ENCODE measurements at places on chromosomes 4 and X.
A peak's percentile ranks its signal among the peaks of the same experiment; 100 is the strongest.

DNA sequence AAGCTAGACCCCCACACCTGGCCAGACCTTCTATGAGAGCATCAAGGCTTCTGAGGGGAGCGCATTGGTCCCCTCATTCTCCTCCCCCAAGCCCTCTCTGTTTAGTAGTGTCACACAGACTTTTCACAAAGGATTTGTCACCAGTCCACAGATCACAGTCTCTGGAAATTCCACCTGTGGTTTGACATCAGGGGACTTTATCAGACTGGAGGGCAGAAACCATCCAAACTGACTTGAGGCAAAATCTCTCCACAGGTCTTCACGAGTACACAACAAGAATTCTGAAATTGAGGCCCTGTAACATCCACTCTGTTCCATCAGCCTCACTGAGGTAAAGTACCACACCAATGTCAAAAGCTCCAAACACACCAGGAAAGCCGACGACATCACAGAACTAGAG is 112.5 kb downstream of the SH3KBP1 start:
- DNase-seq = no peak

GRCh38 chr4:99651811-99652485 is 5.7 kb downstream of the C4orf54 start:
- no peak for DNase-seq

DNA sequence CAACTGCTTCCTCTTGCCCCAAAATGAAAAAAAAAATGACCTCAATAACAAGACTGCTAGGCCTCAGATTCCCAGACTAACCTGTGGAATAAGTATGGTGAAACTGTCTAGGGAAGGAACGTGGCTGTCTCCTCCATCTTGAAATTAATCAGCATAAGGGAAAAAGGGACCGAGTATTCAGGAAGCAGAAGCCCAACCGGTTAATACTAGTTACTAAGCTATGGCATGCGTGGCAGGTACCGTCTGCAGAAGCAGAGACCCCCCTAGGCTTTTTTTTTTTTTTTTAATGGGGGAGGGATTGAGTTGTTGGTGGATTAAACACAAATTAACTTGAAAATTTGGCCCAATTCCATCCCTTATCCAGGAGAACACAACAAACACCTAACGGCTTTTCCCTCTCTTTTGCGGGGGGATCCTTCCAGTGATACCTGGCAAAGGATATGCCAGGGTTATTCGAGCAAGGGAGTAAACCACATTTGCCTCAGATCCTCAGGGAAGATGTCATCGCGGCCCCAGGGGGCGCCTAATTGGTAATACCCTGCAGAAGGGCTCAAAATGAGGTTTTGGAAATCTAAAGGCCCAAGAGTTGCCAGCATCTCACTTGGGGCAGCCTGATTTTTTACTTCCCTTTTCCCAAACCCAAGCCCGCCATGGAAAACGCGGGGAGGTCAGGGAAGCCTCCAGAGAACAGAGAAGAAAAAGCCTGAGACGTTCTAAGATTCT is 893 bp downstream of the RLIM start:
- DNase-seq = peak; percentile 19

- DNase-seq = no peak
Observed at GRCh38 chrX:110964786-110965185, 131.2 kb upstream of the PAK3 start.

DNA sequence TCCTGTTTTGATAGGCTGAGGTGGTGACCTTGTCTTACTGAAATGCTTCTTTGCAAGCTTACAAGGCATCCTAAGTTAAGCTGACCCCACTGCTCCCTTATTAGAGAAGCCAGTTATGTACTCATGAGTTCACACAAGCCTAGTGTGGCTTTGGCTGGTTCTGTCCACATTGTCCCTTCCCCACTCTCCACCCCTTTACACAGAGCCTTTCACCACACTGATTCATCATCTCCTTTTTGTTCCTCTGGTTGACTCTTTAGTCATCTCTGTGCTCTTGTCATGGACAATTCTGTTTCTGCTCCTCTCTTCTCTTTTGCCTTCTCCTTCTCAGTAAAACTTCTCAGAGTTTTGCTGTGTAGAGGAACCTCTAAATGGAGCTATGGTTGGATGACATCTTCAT is 4.9 kb downstream of the CHRNA9 start:
- DNase-seq = peak; percentile 16

DNA sequence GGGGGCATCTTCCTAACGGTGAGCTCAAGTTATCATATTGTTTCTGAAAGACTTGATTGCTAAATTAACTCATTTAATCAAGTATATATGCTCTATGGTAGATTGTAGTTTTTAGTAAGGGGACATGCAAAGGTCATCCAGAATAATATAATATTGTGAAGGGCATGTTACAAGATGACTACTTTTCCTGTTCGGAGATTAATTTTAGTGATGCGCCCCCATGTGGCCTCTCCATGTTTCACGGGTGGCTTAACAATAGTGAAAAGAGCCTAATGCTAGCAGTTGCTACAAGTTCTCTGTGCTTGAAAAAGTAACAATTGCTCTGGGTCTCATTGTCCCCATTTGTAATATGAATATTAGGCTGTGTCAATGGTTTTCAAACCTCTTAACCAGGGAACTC is 12.2 kb downstream of the SMPX start:
- DNase-seq = peak; percentile 19

DNA sequence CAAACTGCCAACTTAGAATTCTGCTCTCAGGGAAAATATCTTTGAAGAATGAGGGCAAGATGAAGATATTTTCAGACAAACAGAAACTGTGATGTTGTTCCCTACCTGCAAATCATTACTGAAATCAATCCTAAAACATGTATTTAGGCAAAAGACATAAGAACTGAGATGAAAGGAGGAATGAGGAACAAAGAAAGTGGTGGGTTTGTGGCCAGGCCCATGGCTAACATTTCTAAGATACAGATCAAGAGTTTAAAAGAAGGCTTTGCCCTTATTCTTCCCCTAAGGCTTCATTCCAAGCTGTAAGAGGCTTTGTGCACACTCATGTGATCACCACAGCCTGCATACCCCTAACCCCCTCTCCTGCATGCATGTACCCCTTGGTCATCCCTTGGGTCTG is 46.5 kb downstream of the ADGRG2 start:
- DNase-seq = no peak

DNA sequence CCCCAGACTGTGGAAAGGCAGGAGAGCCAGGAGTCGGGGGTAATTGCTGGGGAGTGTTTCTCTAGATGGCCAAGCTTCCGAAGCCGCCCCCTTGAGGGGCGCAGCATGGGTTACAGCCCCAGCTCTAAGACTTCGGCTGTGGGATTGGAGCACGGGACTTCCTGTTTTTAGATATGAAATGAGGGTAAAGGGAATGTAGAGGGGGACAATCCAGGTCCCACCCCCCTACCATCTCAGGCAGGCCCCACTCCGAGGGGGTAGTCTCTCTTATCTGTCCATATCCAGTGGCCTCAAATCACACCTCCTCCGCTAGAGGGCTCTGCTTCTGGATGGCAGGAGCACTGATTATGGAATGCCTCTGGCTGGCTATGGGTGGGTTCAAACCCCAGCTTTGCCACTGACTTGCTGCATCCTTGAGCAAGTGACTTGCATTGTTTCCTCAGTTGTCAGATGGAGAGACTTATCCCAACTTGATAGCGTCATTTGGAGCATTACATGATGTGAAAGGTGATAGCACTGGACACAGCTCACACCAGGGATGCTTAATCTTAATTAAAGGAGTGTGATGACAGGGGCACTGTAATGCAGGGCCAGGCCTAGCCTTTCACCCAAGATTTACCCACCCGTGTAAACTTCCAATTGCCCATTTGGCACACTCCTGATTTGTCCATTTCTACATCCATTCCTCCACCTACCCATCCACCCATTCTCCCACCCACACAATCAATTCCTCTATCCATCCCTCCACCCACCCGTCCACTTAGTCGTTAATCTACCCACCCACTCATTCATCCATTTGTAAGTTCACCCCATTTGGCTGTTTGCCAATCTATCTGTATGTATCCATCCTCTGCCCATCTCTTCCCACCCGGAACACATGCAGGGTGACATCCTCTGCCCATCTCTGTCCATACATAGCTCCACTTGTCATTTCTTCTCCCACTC is 848 bp upstream of the KCND1 start:
- DNase-seq = peak; percentile 58

DNA sequence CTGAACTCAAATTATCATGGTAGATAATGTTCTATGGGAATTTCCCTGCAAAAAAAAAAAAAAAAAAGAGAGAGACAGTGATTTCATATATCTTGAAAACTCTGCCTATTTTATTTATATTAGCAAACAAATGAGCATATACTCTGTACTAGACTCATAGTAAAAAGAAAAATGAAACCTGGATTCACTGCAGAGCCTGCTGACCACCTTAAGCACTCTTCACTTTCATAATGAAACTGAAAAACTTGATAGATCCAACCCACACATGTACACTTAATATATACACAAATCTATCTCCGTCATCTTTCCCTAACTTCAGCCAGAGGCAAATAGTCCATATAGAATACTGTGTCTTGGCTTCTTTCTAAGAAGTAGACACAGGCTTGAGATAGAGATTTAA is 226.1 kb upstream of the KCNIP4 start:
- no peak for DNase-seq

DNA sequence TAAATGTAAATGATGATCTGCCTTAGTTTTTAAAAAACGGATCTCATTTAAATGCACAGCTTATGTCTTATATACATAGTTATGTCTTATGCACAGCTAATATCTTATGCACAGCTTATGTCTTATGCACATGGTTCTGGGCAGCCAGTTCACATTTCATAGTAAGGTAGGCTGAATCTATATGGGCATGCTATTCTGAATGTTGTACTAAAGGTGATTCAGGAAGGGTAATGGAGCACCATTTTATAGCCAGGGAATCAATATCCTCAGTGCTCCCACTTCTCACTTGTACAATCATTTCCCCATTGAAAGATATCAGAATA is 77.9 kb upstream of the MID1 start:
- no peak for DNase-seq

DNA sequence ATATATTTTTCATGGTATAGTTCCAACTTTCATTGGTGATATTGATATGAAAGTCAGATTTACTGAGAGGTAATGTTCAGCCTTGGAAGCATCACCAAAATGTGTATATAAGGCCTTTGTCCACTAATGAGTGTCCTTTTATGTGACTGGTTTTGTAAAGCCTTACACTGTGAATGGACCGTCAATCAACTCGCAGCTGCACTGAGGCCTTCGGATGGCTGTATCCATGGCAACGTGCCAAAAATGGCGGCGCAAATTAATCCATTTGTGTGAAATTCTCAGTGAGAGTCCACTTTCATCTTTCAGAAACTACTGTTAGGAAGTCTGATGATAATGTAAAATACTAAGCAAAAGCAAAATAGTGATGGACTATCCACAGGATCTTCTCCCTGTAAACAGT is 131.7 kb downstream of the SPCS3 start:
- no peak for DNase-seq

DNA sequence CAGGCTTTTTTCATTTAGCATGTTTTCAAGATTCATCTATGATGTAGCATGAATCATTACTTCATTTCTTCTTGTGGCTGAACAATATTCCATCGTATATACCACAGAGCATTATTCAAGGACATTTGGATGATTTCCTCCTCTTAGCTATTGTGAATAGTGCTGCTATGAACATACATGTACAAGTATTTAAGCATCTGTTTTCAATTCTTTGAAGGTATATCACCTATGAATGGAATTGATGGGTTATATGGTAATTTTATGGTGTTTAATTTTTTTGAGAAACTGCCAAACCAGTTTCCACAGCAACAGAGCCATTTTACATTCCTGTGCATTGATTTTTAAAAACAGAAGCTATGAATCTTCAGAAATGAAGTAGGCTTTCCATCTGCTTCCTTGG is 36.1 kb upstream of the WDR19 start:
- DNase-seq = peak; percentile 25

DNA sequence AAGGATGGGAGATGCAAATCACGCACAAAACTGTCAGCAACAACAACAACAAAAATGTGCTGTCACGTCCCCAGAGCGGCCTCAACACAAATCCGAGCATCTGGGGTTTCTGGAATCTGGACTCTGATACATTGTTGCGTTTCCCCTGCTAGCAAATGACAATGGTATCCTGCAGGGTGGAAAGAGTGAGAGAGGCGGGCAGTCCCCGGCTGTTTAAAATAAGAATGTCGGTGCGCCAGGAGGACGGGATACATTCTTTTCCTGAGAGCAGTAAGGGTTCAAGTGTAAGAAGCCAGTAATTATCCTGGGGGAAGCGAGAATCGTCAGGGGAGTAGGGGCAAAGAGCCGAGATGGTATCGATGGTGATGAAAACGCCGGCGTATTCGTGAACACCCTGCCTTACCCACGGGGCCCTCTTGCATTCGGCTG is 310.2 kb downstream of the ASMT start:
- DNase-seq = peak; percentile 21

DNA sequence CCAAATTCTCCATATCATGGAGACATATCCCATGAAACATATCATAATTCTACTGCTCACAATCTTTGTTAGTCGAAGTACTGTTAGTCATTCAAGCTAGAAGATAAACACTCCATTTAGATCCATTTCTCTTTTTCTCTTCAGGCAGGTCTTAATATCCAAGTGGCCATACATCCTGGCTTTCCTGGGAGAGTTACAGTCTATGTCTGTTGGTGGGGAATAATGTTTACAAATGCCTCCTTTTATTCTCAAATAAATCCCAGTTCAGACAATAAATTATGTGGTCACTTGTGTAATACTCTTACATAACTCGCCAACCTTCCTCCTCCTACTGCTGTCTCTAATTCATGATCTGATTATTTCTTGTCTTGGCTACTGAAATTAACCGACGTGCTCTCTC is 82.1 kb downstream of the VCX3B start:
- DNase-seq = no peak

GRCh38 chrX:148610328-148610698 is 109.9 kb downstream of the AFF2 start:
- DNase-seq = no peak

GRCh38 chrX:139803224-139803623 is 95.3 kb upstream of the MCF2 start:
- DNase-seq = no peak

DNA sequence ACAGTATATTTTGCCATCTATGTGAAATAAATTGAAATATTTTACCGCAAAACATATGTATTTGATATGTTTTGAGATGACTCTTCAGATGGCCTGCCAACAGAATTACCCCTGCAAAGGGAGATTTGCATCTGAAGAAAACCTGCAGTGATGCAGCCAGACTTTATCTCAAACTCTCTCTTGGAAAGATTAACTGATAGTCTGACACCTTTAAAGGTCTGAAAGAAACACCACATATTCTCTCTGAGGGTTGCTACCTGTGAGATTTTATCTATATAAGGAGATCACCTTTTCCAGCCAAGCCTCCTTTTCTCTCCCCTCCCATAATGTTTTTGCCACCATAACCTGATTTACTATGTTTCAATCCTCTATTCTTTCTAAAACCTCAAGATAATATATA is 1106.3 kb upstream of the IGFBP7 start:
- DNase-seq = no peak

- DNase-seq = no peak
Observed at GRCh38 chrX:39853417-39854030, 244.2 kb downstream of the BCOR start.

DNA sequence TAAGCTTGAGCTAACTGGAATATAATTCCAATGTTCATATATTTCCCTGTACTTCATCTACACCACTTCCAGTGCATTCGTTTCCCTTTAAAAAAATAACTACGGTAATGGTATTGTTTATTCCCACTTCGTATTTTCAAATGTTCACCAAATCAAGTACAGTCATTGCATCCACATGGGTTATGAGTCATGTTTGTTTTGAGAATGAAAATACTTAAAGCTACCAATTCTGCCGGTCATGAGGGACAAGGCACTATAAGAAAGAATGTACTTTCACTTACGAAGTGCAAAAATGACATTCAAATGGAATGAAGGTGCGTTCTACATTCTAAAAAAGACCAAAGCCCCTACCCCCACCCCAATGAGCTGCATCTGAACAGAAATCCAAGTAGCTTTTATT is 174.4 kb upstream of the FGF13 start:
- DNase-seq = peak; percentile 42
